T-helper 2 cell treated with Interferon-gamma antibody and Interleukin-4, amounts not matched to agents 5 μg/mL and 100 μg/mL, for 36 hours (primary cell): ENCODE measurements at places on chromosomes 2 and 18.

GRCh38 chr18:44901283-44901682, 220.6 kb downstream of the SETBP1 start:
- DNase-seq: no peak

DNA sequence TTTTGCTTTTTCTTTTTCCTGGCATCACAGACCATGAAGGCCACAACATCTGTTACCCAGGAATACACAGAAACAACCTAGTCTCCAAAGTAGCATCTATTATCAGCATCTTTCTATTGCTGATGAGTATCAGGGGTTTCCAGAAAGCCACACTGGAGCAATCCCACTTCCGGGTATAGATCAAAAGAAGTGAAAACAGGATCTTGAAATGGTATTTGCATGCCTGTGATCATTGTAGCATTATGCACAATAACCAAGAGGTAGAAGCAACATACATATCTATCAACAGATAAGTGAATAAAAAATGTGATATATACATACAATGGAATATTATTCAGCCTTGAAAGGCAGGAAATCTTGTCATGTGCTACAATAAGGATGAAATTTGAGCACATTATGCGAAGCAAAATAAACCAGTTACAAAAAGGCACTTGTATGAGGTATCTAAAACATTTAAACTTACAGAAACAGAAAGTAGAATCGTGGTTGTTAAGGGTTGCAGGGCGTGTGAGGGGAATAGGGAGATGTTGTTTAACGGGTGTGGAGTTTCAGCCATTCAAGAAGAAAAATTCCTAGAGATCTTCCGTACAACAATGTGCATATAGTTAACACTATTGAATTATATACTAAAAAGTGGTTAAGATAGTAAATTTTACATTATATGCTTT, 115.1 kb downstream of the KCNE4 start:
- DNase-seq: no peak

GRCh38 chr2:128986867-128987268, 668.2 kb upstream of the HS6ST1 start:
- no peak for DNase-seq

DNA sequence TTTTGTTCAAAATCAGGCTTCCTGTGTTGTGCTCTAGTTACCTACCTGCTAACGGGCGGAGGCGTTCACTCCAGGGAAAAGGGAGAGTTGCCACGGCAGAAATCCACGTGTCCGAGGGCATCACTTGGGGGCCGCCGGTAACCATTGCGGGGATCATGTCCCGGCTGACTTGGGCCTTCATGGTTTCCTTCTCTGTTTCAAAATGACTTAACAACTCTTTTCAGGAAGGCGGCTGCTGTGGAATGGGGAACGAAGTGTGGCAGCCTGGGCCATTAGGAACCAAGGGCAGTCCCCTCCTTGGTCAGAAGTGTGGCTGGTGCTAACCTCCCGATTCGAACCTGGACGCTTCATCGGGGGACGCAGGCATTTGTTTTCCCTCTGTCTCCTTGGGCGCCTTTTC, 56.8 kb downstream of the INPP5D start:
- DNase-seq: no peak

GRCh38 chr2:136057023-136057801, 60.7 kb downstream of the CXCR4 start:
- DNase-seq: peak; percentile 72

- no peak for DNase-seq
These were observed 163.8 kb downstream of the SETBP1 start for GRCh38 chr18:44844486-44844885.

DNA sequence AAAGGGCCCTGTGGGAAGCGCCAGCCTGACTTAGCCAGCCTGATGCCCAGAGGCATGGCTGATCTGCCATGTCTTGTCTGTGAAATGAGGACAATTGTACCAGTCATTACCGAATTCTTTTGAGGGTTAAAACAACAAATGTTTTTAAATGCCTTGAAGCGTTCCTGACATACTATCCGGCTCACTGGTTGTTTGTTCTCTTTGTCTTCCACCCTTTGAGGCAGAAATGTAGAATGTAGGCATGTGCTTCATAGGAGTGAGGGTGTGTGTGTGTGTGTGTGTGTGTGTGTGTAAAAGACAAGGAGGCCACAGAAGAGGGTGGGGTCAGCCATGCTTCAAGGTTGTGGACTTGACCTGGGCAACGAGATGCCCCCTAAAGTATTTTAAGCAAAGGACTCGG, 35.5 kb downstream of the TGFBRAP1 start:
- DNase-seq: no peak

GRCh38 chr2:16031058-16031847, 90.9 kb downstream of the MYCN start:
- no peak for DNase-seq

- peak; percentile 87 for DNase-seq
These were observed 165.2 kb upstream of the KLF7 start for GRCh38 chr2:207330912-207331311.

- no peak for DNase-seq
These were observed 12.2 kb downstream of the DNAJB2 start for GRCh38 chr2:219291394-219291793.
